Thymus (tissue), 14 donors: ENCODE measurements at places on chromosomes 1 and 21.

DNA sequence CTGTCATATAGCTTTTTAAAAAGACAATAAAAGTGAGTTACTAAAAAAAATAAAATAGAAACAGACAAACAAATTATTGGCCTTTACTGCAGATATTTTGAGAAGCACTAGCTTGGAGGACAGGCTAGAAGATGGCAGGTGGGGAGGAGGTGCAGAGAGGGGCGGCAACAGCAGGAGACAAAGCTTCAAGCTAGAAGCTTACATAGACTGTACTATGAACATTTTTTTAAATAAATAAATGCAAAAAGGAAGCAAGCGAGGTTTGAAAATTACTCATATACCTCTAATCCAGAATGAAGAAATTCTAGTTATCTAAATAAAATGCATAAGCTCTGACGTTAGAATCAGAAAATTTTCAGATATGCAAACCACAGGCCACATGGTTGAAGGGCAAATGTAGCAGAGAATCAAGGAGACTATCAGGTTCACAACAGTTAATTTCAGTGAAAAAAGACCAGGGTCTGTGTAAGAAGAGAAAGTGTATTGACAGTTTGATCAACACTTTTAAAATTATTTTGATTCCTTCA lies 54.9 kb downstream of the NRIP1 start:
- DNase-seq = no peak
- peaks cover 9% of the 10 kb centered on the region for H3K36me3 ChIP-seq
- H3K27ac ChIP-seq = no peak overlapping the region
- H3K4me1 ChIP-seq = peaks cover 3% of the 10 kb centered on the region
- H3K4me3 ChIP-seq = no peak overlapping the region

DNA sequence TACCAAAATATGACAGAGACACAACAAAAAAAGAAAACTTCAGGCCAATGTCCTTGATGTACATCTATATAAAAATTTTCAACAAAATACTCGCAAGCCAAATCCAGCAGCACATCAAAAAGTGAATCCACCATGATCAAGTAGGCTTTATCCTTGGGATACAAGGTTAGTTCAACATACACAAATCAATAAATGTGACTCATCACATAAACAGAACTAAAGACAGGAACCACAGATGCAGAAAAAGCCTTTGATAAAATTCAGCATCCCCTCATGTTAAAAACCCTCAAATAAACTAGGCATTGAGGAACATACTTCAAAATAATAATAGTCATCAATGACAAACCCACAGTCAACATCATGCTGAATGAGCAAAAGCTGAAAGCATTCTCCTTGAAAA lies 101.5 kb downstream of the NME7 start:
- no peaks in the 10 kb centered on the region for H3K27me3 ChIP-seq
- no peaks in the 10 kb centered on the region for H3K4me1 ChIP-seq
- H3K36me3 ChIP-seq = no peaks in the 10 kb centered on the region

DNA sequence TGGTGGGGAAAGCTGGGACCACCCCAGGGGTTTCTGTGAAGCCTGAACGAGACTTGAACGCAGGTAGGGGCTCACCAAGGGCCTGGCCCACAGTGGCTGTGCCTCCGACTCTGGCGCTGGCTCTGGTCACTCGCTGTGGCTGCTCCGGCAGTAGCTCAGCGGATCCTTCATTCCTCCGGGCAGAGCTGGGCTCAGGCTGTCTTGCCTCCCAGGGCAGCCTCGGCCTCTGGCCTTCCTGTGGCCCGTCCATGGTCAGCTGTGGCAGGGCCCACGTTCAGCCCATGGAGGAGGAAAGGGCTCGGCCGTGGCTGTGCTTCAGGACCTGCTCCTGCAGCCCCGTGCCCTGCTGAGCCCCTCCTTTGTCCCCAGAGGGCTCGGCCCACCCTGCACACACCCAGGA lies 162.9 kb upstream of the C1orf174 start:
- no peak overlapping the region for H3K27ac ChIP-seq
- H3K4me1 ChIP-seq = no peaks in the 10 kb centered on the region
- H3K27me3 ChIP-seq = no peaks in the 10 kb centered on the region

GRCh38 chr1:228286505-228287417 lies 78.9 kb downstream of the OBSCN start:
- H3K4me3 ChIP-seq = no peak overlapping the region
- H3K36me3 ChIP-seq = peaks cover 63% of the 10 kb centered on the region
- DNase-seq = no peak
- H3K27me3 ChIP-seq = no peaks in the 10 kb centered on the region

- no peak for DNase-seq
- H3K4me1 ChIP-seq = no peaks in the 10 kb centered on the region
- no peak overlapping the region for H3K4me3 ChIP-seq
- H3K27ac ChIP-seq = no peak overlapping the region
- no peaks in the 10 kb centered on the region for H3K27me3 ChIP-seq
Observed at GRCh38 chr1:32487182-32487581, 22.3 kb downstream of the ZBTB8B start.

DNA sequence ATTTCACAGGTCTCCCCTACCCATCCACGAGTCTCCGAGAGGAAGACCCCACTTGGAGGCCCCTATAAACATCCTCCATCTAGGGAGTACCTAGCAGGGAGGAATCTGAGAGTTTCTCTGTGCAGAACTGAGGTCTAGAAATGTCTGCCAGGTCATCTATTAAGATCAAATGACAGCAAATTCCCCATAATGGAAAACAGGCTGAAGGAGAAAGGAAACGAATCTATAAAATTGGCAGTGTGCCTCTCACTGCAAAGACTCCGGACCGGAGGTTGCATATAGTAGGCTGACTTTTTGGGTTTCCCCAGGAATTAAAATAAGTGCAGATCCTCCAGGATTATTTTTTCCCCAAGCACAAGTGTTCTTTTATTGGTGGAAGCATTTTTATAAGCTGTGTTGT lies 57.7 kb downstream of the NMNAT2 start:
- no peak overlapping the region for H3K4me3 ChIP-seq
- no peaks in the 10 kb centered on the region for H3K27me3 ChIP-seq
- H3K36me3 ChIP-seq = no peaks in the 10 kb centered on the region
- H3K4me1 ChIP-seq = no peaks in the 10 kb centered on the region
- no peak overlapping the region for H3K27ac ChIP-seq

GRCh38 chr1:32334864-32335534 lies 1.0 kb downstream of the MARCKSL1 start:
- H3K27me3 ChIP-seq = peaks cover 19% of the 10 kb centered on the region
- H3K4me3 ChIP-seq = peak overlapping the region; percentile 70
- peaks cover 35% of the 10 kb centered on the region for H3K36me3 ChIP-seq
- peak; percentile 82 for DNase-seq
- peak overlapping the region; percentile 47 for H3K27ac ChIP-seq

DNA sequence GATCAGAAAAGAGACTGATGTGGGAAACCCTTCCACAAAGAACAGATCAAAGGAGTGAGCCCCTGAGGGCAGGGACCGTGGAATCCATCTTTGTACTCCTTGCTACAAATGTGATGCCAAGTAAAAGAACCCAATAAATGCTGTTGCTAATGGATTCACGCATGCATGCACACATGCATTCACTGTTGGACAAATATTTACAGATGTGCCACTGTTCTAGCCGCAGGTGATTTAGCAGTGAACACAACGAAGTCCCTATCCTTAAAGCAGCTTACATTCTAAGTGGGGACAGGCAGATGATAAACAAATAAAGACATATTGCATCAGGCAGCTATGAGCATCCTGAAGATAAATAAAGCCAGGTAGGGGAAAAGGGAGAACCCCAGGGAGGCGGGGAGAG lies 67.8 kb downstream of the ITPKB start:
- H3K27ac ChIP-seq = no peak overlapping the region
- H3K4me3 ChIP-seq = no peak overlapping the region
- no peak for DNase-seq
- H3K4me1 ChIP-seq = peaks cover 31% of the 10 kb centered on the region
- H3K36me3 ChIP-seq = peaks cover 13% of the 10 kb centered on the region

DNA sequence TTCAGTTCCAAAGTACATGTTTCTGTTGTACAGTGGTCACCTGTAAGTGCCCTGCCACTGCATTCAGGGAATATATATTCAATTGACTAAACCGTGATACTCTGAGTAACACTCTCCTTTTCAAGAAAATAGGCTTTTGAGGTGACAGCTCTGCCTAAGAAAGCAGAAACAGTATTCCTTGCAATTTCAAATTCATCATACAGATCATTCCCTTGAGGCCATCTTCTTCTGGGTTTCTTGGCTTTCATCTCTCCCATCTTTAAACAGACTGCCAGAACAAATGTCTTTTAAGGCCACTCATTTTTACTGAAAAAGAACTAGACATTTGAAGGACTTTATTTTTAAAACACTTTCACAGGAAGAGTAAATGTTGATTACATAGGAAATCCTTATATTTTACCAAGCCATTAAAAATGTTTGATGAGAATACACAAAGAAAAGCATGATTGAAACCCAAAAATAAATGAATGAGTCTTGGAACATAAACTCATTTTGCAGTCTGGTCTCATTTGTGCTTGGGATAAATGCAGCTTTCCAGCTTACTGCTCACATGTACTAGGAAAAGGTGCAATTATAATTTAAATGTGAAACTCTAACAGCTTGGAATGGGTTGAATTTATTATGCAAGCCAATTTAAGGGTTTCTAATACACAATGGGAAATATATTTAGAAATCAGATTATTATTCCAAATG lies 34.7 kb downstream of the PLPPR5 start:
- H3K36me3 ChIP-seq = no peaks in the 10 kb centered on the region
- H3K4me1 ChIP-seq = no peaks in the 10 kb centered on the region
- no peak overlapping the region for H3K4me3 ChIP-seq
- H3K27ac ChIP-seq = no peak overlapping the region
- DNase-seq = no peak

- DNase-seq = no peak
- peaks cover 13% of the 10 kb centered on the region for H3K4me1 ChIP-seq
- H3K36me3 ChIP-seq = no peaks in the 10 kb centered on the region
- H3K27me3 ChIP-seq = no peaks in the 10 kb centered on the region
Observed at GRCh38 chr1:8662380-8663072, 154.9 kb downstream of the RERE start.

DNA sequence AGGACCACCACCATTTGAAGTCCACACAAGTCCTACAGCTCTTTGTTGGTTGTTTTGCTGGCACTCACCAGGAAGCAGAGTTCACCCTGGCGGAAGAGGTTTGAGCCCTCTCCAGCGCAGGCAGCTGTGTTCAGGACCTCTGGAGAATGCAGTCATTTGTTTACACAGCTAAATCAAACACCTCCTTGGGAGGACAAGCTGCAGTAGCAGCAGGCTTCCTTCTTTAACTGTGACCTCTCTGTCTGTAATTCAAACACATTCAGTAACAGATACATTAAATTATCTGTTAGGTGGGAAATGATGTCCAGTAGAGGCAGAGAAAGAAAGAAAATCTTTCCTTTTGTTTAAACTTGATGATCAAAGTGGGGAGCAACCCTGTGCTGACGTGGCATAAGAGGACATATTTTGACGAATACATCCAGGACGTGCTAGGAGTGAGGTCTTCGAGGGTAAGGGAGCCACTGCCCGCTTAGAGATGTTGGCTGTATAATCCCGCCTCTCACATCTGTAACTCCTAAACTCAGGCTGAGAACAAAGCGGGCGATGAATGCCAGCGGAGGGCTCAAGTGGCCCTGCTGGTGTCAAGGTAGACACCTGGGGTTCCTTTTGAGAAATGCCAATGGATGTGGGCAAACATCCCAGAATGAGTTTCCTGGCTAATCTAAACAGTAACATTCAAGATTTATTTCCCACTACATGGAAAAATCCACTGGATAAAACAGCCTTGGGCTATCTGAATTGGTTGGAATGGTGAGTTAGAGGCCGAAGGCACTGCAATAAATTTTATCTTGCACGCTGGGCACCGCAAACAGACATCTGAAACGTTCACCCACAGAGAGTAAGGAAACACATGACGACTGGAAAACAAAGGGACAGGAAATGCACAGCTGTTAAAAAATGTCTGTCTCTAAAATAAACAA lies 51.7 kb downstream of the ABCA4 start:
- H3K4me1 ChIP-seq = peaks cover 42% of the 10 kb centered on the region
- H3K27me3 ChIP-seq = no peaks in the 10 kb centered on the region
- H3K27ac ChIP-seq = peak overlapping the region; percentile 68
- H3K36me3 ChIP-seq = no peaks in the 10 kb centered on the region

DNA sequence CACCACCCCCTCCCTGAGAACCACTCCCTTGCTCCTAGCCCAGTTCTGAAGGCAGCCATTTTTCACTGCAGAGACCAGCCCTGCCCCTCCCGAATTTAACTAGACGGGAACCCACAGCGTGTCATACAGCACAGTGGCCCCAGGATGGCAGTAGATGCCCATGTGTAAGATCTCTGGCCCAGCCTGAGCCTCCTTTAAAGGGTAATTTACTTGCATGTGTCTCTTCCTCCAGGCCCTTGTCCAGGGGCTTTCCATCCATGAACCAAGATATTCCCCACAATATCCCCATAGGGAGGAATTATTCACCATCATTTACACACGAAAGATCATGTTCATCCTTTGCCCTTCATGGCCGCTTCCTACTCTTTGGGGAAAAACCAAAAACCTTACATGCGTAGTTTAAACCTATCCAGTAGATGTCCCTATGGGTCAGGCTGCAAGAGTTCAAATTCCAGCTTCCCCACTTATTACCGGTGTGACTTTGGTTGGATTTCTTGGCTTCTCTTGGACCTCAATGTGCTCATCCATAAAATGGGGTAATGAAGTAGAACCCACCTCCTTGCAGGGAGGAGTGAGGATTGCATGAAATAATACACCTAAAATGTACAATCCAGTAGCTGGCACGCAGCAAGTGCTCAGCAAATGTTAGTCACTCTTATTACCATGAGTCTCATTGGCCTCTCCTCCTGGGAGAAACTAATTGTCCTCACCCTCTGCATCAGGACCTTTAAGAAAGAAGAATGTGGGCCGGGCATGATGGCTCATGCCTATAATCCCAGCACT lies 4.0 kb upstream of the LACTBL1 start:
- no peak overlapping the region for H3K4me3 ChIP-seq
- H3K27ac ChIP-seq = no peak overlapping the region
- no peaks in the 10 kb centered on the region for H3K4me1 ChIP-seq
- H3K27me3 ChIP-seq = peaks cover 11% of the 10 kb centered on the region
- no peaks in the 10 kb centered on the region for H3K36me3 ChIP-seq

- H3K36me3 ChIP-seq = no peaks in the 10 kb centered on the region
- H3K4me3 ChIP-seq = no peak overlapping the region
- DNase-seq = no peak
- H3K27me3 ChIP-seq = no peaks in the 10 kb centered on the region
- no peaks in the 10 kb centered on the region for H3K4me1 ChIP-seq
- H3K27ac ChIP-seq = no peak overlapping the region
Observed at GRCh38 chr1:42211224-42211623, 46.7 kb upstream of the GUCA2A start.

GRCh38 chr21:41641821-41642701 lies 124.8 kb downstream of the RIPK4 start:
- no peaks in the 10 kb centered on the region for H3K4me1 ChIP-seq
- H3K4me3 ChIP-seq = no peak overlapping the region
- peaks cover 50% of the 10 kb centered on the region for H3K27me3 ChIP-seq
- H3K27ac ChIP-seq = no peak overlapping the region

GRCh38 chr1:30693822-30694221 lies 29.6 kb downstream of the MATN1 start:
- no peak for DNase-seq
- peaks cover 11% of the 10 kb centered on the region for H3K27me3 ChIP-seq
- no peak overlapping the region for H3K4me3 ChIP-seq
- no peaks in the 10 kb centered on the region for H3K36me3 ChIP-seq
- H3K27ac ChIP-seq = no peak overlapping the region
- H3K4me1 ChIP-seq = no peaks in the 10 kb centered on the region
